ENCODE measurements at places on chromosomes 16 and 17.

DNA sequence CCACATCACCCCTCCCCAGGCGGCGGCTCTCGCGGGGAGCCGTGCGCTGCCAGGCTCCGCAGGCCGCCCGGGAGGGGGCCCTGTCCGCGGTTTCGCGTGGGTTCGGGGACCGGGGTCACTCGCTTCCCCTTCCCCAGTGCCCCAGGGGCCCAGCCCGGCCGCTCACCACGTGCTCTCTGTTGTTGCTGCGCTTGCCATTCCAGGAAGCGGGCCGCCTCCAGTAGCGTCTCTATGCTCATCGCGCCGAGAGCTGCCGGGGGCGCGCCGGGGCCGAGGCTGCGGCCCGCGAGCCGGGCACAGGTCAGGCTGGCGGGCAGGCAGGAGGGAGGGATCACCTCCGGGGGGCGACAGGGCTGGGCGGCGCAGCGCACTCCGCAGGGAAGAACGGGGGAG, 390 bp downstream of the MNT start:
- DNase-seq, result no peak

GRCh38 chr17:41777157-41777573, 9.3 kb downstream of the JUP start:
- DNase-seq, result no peak

DNA sequence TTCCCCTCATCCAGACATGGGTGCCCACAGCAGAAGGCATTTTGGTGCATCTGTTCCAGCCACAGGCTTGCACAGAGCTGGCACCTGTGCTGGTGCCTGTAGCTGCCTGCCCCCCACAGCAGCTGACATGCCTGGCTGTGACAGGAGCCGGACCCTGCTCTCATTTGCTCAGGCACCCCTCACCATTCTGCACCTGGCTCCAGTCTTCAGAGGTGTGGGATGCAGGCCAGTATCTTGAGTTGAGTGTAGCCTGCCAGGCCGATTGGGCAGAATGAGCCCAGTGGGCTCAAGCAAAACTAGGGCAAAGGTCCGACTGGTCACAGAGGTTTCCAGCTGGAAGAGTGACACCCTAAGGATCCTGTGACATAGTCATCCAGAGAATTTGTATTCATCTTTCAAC, 887.7 kb downstream of the CDH11 start:
- DNase-seq, result no peak

- DNase-seq, result no peak
These were observed 127.2 kb downstream of the AXIN2 start for GRCh38 chr17:65434251-65434650.

GRCh38 chr16:69663846-69664245, 62.5 kb downstream of the NQO1 start:
- DNase-seq, result no peak

DNA sequence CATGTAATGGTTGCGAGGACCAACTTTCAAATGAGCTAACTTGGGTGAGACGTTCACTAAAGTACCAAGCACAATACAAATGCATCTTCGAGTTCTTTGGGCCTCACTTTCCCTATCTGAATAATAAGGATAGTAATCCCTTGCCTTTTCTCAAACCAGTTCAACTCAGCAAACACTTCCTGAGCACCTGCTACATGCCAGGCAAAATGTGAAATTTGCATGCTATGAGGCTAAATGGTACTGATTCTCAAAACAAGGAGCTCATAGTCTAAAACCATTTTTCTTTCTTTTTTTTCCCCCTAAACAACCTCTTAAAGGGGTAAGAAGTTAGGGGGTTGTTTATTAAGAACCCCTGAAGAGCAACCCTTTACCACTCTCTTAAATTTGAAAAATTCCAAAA, 101.4 kb upstream of the HLF start:
- no peak for DNase-seq

DNA sequence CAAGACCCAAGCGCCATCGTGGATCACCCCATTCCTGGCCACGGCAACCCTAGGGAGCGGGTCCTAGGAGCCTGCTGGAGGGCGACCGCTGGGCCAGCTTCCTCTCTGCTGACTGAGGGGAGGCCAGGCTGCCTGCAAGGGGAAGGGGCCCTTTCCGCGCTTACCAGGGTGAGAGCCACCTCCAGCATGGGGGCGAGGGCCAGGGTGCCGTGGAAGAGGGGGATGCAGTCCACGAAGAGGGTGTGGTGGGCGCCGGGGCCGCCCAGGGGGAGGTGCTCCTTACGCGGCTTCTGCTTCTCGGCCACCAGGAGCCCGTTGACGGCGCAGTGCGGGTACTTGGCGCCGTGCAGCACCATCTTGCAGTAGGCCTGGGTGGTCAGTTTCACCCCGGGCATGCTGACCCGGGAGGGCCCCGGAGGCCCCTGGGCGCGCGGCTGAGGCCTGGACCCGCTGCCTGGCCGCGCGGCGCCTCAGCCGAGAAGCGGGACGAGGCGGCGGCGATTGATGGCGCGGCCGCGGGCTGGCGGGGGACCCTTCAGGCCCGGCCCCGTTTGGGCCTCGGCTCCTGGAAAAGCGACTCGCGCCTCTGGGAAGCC, 345 bp downstream of the EMC8 start:
- DNase-seq, result no peak

DNA sequence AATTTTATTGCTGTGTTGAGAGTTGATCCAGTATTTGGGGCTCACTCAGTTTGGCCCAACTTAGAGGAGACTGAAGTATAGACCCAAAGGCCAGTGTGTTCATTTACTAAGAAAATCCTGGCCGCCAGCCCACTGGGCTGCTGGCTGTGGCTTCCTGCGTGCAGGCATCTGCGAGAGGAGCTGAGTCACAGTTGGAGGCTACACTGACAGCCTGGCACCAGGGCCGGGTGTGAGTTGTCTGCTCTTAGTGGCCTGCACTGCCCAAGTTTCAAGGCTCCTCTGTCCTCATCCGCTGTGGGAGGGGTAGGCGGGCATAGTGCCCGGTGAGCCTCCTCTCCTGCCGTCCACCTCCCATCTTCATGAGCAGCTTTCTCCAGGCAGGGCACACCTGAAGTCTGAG, 54.2 kb downstream of the PLD6 start:
- no peak for DNase-seq

DNA sequence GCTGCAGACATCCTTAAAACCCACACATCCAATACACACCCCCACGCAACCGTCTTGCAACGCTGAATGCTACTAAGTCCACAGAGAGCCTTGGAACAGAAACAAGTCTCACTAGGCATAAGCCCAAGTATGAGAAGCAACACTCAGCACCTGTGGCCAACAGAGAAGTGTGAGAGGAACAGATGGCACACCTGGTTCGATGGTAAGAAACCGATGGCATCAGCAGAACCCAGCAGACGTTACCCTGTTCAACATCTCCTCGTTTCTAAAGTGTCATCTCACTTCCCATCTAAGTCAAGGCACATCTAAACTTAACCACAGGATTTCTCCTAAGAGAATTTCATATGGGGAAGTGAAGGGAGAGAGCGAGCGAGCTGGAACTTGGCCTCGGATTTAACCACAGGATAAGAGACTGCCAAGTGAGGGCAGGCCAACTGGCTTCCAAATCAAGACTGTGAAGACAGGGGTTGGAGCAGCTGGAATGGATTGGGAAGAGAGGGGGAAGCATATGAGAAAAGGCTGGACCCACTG, 41.0 kb downstream of the NXPH3 start:
- DNase-seq, result peak; percentile 38

- no peak for DNase-seq
These were observed 7.8 kb downstream of the GAA start for GRCh38 chr17:80109066-80109660.

GRCh38 chr17:76265624-76266243, 586 bp downstream of the UBALD2 start:
- DNase-seq, result peak; percentile 46

GRCh38 chr17:61532826-61533225, 58.2 kb downstream of the NACA2 start:
- DNase-seq, result no peak

GRCh38 chr16:12440228-12440530, 363.5 kb downstream of the CPPED1 start:
- DNase-seq, result no peak

DNA sequence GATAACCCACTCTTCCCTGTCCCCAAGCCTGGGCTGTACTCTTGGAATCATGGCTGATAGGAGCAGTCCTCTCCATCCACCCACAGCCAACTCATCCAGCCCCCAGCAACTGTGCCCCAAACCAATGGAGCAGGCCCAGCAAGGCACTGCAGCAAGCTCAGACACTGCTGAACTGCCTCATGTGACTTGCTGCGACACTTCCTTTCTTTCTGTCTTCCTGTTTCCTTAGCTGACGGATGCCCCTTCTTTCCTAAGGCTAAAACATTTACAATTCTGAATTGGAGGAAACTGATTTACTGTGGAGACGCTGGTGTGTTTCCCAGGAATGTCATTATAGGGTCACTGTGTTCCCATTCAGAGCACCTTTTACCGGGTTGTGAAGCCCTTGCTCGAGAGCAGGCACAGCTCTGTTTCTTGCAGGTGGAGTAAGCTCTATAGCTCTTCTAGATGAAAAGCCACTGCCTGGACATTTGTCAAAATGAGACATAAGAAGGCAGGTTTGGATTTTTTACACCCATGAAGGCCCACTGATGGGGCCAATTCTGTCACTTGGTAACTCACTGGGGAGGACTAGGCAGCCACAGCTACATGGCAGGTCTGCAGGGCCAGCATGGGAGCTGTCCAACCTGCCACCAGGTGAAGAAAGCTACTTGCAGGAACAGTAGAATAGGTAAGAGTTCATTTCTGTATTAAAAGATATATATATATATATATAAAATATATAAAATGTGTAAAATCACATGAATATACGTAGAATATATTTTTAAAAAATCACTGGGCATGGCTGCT, 27.4 kb downstream of the TMEM11 start:
- DNase-seq, result no peak

- no peak for DNase-seq
These were observed 12.7 kb upstream of the RABEP1 start for GRCh38 chr17:5269241-5269960.

- DNase-seq, result no peak
These were observed 269.5 kb downstream of the MAP2K4 start for GRCh38 chr17:12290207-12290606.

DNA sequence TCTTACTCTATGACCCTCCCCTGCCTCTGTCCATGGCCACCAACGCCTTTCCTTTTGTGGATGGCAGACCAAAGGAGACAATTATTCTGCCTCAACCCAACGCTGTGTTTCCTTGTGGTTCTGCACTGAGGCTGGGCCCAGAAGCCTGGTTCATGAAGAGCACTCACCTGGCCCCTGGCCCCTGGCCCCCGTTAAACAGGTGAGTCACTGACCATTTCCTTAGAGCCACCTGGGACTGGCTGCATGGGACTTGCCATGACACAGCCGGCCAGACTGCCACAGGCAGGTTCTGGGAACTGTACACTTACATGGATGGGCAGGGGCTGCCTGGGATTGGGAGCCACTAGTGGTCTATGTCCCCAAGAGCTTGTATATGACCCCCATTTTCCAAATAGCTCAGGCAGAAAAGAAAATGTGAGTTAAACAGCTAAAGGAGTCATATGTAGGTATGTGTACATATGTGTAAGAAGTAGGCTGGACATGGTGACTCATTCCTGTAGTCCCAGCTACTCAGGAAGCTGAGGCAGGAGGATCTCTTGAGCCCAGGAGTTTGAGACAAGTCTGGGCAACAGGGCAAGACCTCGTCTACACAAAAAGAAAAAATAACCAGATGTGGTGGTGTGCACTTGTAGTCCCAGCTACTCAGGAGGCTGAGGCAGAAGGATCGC, 181.9 kb upstream of the CACNG5 start:
- DNase-seq, result no peak

DNA sequence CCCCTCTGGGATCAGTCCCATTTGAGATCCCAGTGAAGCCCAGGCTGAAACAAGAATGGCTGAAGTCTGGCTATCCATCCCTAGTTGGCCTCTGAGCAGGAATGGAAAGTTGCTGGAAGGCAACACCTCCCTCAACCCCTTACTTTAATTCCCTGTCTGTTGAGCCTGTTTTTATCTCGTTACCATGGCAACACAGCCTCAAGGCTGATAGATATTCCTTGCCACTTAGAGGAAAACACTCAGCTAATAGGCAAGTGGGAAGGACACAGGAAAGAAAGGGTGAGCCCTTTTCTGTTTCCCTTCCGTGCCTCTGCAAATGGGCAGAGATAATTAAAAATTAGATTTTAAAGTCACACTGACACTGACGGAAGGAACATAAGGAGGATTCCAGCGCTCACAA, 75.5 kb upstream of the CLEC3A start:
- no peak for DNase-seq

DNA sequence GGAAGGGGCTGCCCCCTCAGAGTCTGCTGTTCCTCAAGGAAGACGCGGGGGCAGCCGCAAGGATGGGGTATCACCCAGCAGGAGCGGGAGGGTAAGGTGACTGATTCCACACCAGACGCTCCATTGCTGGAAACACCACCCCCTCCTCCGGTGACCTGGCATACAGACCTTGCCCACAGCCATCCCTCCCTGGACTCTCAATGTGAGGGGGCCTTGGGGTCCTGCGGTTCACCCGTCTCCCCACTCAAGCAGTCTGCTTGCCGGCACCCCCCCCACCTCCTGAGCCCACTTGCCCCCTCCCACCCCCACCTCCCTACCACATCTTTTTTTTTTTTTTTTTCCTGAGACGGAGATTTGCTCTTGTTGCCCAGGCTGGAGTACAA, 12.1 kb upstream of the HS3ST6 start:
- no peak for DNase-seq

DNA sequence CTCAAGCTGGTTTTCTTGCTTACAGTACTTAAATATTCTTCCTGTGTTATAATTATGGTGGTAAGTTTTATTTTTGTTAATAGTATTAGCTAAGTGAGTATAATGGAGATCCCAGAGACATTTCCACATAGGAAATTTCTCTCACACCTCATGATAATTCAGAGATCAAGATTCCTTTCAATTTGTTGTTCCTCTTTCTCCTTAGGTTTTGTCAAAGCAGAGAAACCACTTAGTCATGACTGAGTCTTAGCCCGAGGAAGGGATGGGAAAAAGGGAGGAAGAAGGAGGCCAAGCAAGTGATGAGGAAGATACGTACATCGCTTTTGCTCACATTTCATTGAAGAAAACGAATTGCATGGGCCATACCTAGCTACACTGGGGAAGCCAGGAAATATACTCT, 18.4 kb downstream of the ESRP2 start:
- no peak for DNase-seq

DNA sequence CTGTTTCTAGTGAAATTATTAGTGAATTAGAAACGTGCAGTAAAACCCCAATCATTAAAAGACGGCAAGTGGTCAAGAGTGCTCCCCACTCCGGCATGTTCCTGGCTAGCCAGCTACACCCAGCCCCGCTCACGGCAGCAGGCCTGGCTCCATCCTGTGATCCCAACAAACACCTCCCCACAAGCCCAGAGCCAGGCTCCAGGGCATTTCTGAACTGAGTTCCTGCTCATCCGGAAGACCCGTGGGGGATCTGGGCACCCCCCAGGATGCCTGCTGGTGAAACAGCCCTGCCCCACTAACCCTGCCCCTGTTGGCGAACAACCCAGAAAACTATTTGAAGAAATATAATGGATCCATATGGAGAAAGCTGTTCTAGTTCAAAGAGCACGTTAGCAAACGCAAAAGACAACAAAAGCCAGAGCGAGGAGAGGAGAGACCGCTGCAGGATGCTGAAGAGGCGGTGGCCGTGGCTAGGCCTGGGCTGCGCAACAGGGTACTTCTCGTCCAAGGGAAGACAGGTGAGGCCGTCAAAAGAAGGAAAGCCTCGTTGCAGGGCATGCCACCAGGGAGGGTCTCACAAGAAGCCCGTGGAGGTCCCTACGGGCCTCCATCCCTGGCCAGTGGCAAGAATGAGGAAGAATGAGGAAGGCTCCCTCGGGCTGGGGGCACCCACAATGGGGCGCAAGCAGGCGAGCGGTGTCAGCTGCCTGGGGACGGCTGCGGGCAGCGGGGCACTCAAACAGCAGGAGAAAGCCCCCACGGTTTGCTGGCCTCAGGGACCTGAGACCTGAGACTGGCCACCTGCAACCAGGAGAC, 19.2 kb downstream of the SLC16A3 start:
- DNase-seq, result no peak
